ENCODE measurements at places on chromosomes 2 and 18. TPM values are rescaled to one million over a fixed set of nuclear protein-coding genes. Genes with fewer than 3 reads are reported as not detected.

DNA sequence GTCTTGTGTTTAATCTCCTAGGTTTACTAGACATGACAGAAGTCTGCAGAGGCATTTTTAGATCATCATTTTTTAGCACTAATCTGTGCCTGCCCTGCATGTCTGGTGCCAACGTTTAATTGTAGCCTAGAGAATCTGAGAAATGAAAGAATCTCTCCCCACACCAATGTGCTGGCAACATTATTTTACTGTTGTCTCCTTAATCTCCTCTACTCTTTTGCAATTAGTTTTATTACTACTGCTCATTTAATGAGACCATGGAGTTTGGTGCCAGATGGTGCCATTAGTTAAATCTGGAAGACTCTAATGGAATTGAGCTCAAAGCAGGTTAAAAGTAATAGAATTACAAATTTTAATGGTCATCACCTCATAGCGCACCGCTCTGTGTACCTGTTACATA, 4.0 kb upstream of the SPP2 start:
- H3K4me3 ChIP-seq = no peak overlapping the region
- DNase-seq = no peak
- no peak overlapping the region for H3K27ac ChIP-seq
- no peaks in the 10 kb centered on the region for H3K27me3 ChIP-seq

AMER3 gene
- polyA plus RNA-seq = under 0.01 TPM

- peaks cover 38% of the 10 kb centered on the region for H3K4me1 ChIP-seq
- H3K27ac ChIP-seq = peak overlapping the region; percentile 19
- no peaks in the 10 kb centered on the region for H3K36me3 ChIP-seq
- no peaks in the 10 kb centered on the region for H3K27me3 ChIP-seq
- DNase-seq = no peak
- no peak overlapping the region for H3K4me3 ChIP-seq
These were observed 74.2 kb downstream of the HS1BP3 start for GRCh38 chr2:20576598-20577115.

- H3K4me3 ChIP-seq = no peak overlapping the region
- no peak overlapping the region for H3K27ac ChIP-seq
- peak; percentile 32 for DNase-seq
- H3K4me1 ChIP-seq = no peaks in the 10 kb centered on the region
These were observed 23.4 kb upstream of the KCNK3 start for GRCh38 chr2:26668856-26669750.

DAPL1 gene
- 1.2 TPM for polyA plus RNA-seq

DNA sequence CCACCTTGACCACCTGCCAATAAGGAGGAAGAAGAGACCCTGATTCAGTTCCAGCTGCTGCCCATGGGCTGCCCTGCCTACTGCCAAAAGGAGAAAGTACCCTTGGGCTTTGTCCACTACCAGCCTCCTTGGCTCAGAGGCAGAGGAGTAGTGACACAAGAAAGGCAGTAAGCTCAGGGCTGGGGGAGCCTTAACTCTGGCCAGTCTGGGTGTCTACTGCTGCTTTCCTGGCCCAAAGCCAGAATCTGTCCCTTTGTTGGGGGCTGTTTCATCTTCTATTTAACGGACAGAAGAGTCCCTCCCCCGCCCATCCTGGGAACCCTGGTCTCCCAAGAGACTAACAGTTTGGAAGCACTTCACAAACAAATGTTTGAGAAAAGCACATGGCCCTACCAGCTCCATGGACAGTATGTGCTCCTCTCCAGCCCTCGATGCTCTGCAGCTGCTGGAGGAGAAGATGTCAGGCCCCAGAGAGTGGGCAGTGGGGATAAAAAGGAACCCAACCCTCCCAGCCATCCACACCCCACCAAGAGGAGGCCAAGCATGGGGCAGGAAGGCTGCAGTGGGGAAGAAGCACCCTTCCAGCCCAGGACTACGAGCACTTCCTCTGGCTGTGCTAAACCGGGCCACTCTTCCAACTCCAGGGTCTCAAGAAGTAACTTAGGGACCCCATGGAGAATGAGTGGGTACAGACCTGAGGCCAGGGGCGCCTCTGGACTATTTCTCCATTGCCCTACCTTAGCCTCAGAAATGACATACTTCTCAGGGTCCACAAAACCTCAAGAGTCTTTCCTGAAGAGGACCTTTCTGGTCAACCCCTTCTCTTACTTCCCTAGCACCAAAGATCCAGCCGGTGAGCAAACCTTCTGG, 1.2 kb downstream of the ATG9A start:
- peak overlapping the region; percentile 94 for H3K27ac ChIP-seq
- DNase-seq = no peak
- H3K27me3 ChIP-seq = no peaks in the 10 kb centered on the region
- no peaks in the 10 kb centered on the region for H3K4me1 ChIP-seq
- H3K36me3 ChIP-seq = peaks cover 36% of the 10 kb centered on the region
- H3K4me3 ChIP-seq = peak overlapping the region; percentile 68

OBSL1 gene
- polyA plus RNA-seq = 2.8 TPM

DNA sequence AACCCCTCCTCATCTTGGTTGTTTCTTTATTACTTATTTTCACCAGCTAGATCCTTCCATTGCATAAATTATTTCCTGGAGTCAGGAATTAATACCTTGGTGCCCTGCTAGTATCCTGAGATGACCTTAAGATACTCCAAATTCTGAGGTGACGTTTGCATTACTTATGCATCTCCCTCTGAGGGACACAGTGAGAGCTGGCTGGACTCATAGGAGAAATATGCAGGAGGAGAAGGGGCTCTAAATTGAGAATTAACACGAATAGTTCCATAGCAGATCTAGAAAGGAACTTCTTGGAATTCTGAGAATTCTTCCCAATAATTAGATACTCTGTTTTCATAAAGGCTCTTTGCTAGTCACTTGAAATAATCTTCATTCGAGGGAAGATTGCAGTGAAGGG, 310.6 kb upstream of the ZEB2 start:
- no peak overlapping the region for H3K27ac ChIP-seq
- no peaks in the 10 kb centered on the region for H3K27me3 ChIP-seq
- no peak overlapping the region for H3K4me3 ChIP-seq
- no peak for DNase-seq
- peaks cover 5% of the 10 kb centered on the region for H3K4me1 ChIP-seq

- no peak overlapping the region for H3K4me3 ChIP-seq
- DNase-seq = peak; percentile 42
- H3K27me3 ChIP-seq = no peaks in the 10 kb centered on the region
These were observed 8.3 kb downstream of the KCNG2 start for GRCh38 chr18:79805926-79806487.

- DNase-seq = no peak
- H3K4me3 ChIP-seq = no peak overlapping the region
- no peaks in the 10 kb centered on the region for H3K36me3 ChIP-seq
- no peaks in the 10 kb centered on the region for H3K4me1 ChIP-seq
These were observed 157.6 kb downstream of the LRATD1 start for GRCh38 chr2:14790041-14790640.

TUBA3E gene
- 0.09 TPM for polyA plus RNA-seq

- H3K36me3 ChIP-seq = no peaks in the 10 kb centered on the region
- H3K27ac ChIP-seq = no peak overlapping the region
- H3K4me1 ChIP-seq = no peaks in the 10 kb centered on the region
- no peaks in the 10 kb centered on the region for H3K27me3 ChIP-seq
These were observed 21.6 kb upstream of the SLC9A2 start for GRCh38 chr2:102597788-102598187.

DNA sequence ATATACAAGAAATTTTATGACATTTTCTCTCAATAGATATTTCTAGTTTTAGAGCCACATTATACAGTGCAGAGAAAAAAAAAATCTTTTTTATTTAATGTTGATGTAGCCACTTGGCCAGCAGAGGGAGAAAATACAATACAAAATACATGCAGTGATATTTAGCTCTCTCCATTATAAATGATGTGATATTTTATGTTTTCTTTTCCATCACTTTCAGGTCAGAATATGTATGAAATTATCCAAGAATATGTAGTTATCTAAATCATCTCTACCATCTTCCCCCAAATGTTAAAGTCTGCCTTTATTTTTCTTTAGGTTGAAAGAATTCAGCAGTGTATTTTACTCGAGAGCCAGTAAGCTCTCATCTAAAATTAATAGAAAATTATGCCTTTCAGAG, 533.6 kb upstream of the FSHR start:
- no peaks in the 10 kb centered on the region for H3K4me1 ChIP-seq
- H3K27ac ChIP-seq = no peak overlapping the region
- H3K4me3 ChIP-seq = no peak overlapping the region
- no peaks in the 10 kb centered on the region for H3K27me3 ChIP-seq

COMMD1 gene
- 36.6 TPM for polyA plus RNA-seq

Measured in sigmoid colon (tissue), 7 donors.